Activated CD4-positive, alpha-beta memory T cell treated with anti-CD3 and anti-CD28 coated beads for 36 hours (primary cell): ENCODE measurements at places on chromosomes 1 and 21. TPM values are rescaled to one million over a fixed set of nuclear protein-coding genes. Genes with fewer than 3 reads are reported as not detected.

ZFP69B gene
- total RNA-seq: 4.8 TPM

LGR6 gene
- 0.05 TPM for total RNA-seq

BACH1 gene
- 23.0 TPM for total RNA-seq

ALPL gene
- total RNA-seq: not detected

OR2T33 gene
- not detected for total RNA-seq

ENTREP3 gene
- total RNA-seq: 32.9 TPM

NUP210L gene
- 0.05 TPM for total RNA-seq

LRRC8B gene
- total RNA-seq: 41.1 TPM

PDE9A gene
- total RNA-seq: 7.5 TPM

PLPP3 gene
- not detected for total RNA-seq

PTPRU gene
- total RNA-seq: 0.85 TPM

C1QTNF12 gene
- total RNA-seq: 3.8 TPM

LIN28A gene
- not detected for total RNA-seq

ARHGEF19 gene
- 7.0 TPM for total RNA-seq

CCDC190 gene
- not detected for total RNA-seq

TAS1R1 gene
- not detected for total RNA-seq

TMCO4 gene
- total RNA-seq: 18.3 TPM

ATP8B2 gene
- 59.9 TPM for total RNA-seq

TMCC2 gene
- total RNA-seq: 10.1 TPM

MAP3K7CL gene
- total RNA-seq: 5.7 TPM

TNFRSF18 gene
- 387 TPM for total RNA-seq

ANGEL2 gene
- 41.3 TPM for total RNA-seq

PRPF38A gene
- 79.7 TPM for total RNA-seq

CAPN8 gene
- not detected for total RNA-seq

HMGCS2 gene
- total RNA-seq: not detected

XKR8 gene
- total RNA-seq: 7.1 TPM

TMEM54 gene
- 4.0 TPM for total RNA-seq

CHIT1 gene
- total RNA-seq: 0.53 TPM

NBPF8 gene
- total RNA-seq: 31.2 TPM

UBXN11 gene
- 26.1 TPM for total RNA-seq

KCNA3 gene
- 25.6 TPM for total RNA-seq

FMO1 gene
- not detected for total RNA-seq

LCE2C gene
- not detected for total RNA-seq

SLC9C2 gene
- not detected for total RNA-seq
